RWPE1 (cell line): ENCODE measurements at places on chromosomes 1 and 21.

DNA sequence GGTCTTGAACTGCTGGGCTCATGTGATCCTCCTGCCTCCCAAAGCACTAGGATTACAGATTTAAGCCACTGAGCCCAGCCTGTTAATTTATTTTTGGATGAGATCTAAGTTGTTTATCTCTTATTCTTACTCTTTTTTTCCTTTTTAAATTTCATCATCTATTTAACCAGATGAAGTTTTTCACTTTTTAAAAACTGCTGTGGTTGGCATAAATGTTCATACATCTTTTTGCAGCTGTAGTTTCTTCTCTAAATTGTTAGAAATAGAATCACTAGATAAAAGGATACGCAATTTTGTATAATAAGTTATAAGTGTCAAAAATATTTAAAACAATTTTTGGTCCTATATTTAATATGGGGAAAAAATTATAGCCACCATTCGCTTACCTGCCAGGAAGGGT lies 80.3 kb upstream of the GPR88 start:
- DNase-seq, result no peak

DNA sequence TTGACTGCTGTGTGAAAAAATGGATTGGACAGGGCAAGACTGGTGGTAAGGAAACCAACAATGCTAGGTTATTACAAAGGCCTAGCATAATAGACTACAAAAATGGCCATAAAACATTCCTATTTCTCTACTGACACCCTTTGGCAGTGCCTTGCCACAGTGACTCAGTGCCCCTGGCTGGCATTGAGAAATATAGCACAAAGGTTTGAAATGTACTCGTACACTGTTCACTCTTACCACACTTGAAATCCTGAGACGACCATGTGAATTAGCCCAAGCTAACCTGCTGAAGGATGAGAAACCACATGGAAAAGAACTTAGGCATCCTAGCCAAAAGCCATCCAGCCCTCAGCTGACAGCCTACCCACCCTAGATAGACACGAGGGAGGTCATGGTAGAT lies 149.8 kb upstream of the PALMD start:
- no peak for DNase-seq

DNA sequence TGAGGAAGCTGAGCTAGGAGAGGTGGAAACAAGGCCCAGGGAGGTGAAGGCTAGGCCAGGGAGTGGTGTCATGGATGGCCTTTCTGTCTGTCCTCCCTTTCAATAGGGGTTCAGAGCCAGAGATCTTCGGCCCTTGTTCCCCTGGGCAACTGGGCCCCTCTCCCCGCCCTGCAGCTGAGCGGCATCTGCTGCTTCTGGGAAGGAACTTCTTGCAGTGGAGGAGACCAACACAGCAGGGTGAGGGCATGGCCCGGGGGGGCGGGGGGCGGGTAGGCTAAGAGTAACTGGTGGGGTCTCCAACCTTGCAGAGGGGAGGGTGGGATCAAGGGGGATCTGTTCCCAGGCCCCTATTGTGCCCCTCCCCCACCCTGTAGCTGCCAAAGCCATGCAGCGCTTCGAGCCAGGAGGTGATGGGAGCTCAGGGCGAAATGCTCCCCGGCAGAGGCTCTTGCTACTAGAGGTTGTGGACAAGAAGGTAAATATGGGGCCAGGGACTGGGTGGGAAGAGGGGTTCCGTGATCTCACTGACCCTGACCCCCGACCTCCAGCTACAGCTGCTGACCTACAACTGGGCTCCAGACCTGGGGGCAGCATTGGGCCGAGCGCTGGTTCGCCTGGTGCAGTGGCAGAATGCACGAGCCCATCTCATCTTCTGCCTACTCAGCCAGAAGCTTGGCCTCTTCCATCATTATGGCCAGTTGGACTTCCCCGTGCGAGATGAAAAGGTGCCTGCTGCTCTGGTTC lies 11.7 kb downstream of the HYI start:
- no peak for DNase-seq

GRCh38 chr21:31927689-31928353 lies 55.0 kb downstream of the HUNK start:
- no peak for DNase-seq

GRCh38 chr1:28898405-28898881 lies 15.9 kb upstream of the EPB41 start:
- DNase-seq, result no peak

DNA sequence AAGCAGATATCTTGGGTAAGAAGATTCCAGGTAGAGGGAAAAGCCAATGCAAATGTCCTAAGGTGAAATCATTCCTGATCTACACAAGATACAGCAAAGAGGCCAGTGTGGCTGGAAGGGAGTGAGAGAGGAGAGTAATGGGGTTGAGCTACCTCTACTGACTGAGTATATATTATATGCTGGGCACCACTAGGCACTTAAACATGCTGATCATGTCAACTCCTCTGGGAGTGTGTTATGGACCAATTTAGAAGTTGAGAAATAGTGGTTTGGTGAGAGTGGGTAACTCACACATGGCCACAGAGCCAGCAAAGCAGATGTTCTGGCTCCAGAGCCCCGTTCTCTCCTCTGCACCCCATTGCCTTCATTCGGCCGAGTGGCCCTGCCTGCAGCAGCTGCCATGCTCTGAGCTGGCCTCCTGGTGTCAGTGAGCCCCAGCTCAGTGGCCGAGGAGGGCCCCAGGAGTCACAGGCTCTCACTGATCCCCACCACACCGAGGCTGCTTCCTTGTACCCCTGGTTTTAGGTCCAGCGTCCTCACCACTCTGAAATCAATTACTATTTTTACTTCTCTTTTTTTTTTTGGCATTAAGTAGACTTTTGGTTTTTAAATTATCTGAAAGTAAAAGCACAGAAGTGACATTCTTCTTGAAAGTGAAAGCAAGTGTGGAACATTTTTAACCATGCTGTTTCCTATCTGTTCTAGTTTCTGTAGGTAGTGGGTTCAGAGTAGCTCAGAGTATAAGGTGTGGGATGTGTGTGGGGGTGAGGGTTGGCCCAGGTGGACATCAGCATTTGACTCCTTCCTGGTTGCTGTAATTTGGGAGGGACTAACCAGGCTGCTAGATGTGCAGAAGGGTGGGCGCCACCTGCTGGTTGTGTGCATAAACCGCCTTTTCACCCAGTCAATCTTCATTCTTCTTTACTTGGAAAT lies 45.8 kb upstream of the CRNN start:
- DNase-seq, result peak; percentile 41

- no peak for DNase-seq
These were observed 80.9 kb upstream of the DPYD start for GRCh38 chr1:98001764-98002163.

- peak; percentile 72 for DNase-seq
These were observed 56.8 kb downstream of the ZBTB17 start for GRCh38 chr1:15918962-15919715.

- DNase-seq, result no peak
These were observed 39.3 kb downstream of the CA6 start for GRCh38 chr1:8984990-8985389.

- DNase-seq, result no peak
These were observed 62.0 kb downstream of the KCNK1 start for GRCh38 chr1:233675893-233676292.

GRCh38 chr21:38853421-38853919 lies 47.7 kb downstream of the ETS2 start:
- peak; percentile 89 for DNase-seq
